Activated CD4-positive, alpha-beta memory T cell treated with anti-CD3 and anti-CD28 coated beads for 36 hours (primary cell): ENCODE measurements at places on chromosomes 16 and 17.

- no peaks in the 10 kb centered on the region for H3K27me3 ChIP-seq
- H3K4me3 ChIP-seq, result no peak overlapping the region
- H3K27ac ChIP-seq, result no peak overlapping the region
- peaks cover 7% of the 10 kb centered on the region for H3K36me3 ChIP-seq
- no peak for DNase-seq
Observed at GRCh38 chr17:44738214-44738906, 20.4 kb upstream of the ADAM11 start.

- H3K36me3 ChIP-seq, result no peaks in the 10 kb centered on the region
- peak; percentile 63 for DNase-seq
- peaks cover 2% of the 10 kb centered on the region for H3K27me3 ChIP-seq
- peaks cover 45% of the 10 kb centered on the region for H3K4me1 ChIP-seq
Observed at GRCh38 chr17:7046127-7046724, 2.3 kb upstream of the SLC16A11 start.

GRCh38 chr16:28317040-28317880 is 24.9 kb downstream of the SBK1 start:
- no peak overlapping the region for H3K4me3 ChIP-seq
- H3K27ac ChIP-seq, result peak overlapping the region; percentile 38
- peak; percentile 82 for DNase-seq
- no peaks in the 10 kb centered on the region for H3K36me3 ChIP-seq
- peaks cover 19% of the 10 kb centered on the region for H3K4me1 ChIP-seq

GRCh38 chr16:3059723-3060242 is 5.7 kb upstream of the IL32 start:
- no peak for DNase-seq
- H3K4me1 ChIP-seq, result peaks cover 69% of the 10 kb centered on the region
- peak overlapping the region; percentile 79 for H3K4me3 ChIP-seq
- peak overlapping the region; percentile 95 for H3K27ac ChIP-seq
- H3K27me3 ChIP-seq, result no peaks in the 10 kb centered on the region

DNA sequence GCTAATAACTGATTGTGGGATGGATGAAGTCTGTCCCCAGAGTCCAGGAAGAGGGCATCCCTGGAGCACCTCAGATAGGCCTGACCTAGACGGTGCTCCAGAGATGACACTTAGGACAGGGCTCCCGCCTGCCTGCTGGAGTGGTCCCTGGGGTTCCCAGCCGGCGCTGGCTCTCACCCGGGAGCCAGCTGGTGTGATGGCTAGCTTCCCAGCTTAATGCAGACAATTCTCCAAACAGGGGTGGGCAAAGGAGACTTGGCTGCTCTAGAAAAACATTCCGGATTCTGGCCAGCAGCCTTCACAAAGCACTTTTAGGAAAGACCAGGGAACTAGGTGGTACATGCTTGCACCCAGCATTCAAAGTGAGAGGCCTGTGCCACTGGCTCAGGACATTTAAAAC is 18.6 kb downstream of the ACE start:
- no peak overlapping the region for H3K4me3 ChIP-seq
- H3K27ac ChIP-seq, result no peak overlapping the region
- no peaks in the 10 kb centered on the region for H3K4me1 ChIP-seq

DNA sequence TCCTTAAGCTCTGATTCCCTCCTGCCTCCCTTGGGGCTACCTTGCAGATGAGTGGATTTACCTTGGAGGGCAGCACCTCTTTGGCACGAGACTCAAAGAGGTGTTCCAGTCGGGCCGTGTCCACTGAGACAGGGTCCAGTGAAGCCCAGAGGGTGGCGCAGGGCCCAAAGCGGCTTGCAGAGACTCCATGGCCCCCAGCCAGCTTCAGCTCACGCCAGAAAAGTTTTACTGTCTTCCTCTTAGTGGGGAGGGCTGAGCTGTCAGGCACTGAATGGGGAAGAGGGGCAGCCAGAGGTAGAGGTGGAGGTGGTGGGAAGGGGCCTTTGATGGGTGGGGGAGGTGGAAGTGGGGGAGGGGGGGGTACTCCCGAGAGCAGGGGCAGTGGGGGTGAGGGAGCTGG is 6.7 kb downstream of the TMEM208 start:
- H3K4me1 ChIP-seq, result peaks cover 6% of the 10 kb centered on the region
- peaks cover 51% of the 10 kb centered on the region for H3K36me3 ChIP-seq
- no peak overlapping the region for H3K27ac ChIP-seq
- H3K27me3 ChIP-seq, result no peaks in the 10 kb centered on the region

DNA sequence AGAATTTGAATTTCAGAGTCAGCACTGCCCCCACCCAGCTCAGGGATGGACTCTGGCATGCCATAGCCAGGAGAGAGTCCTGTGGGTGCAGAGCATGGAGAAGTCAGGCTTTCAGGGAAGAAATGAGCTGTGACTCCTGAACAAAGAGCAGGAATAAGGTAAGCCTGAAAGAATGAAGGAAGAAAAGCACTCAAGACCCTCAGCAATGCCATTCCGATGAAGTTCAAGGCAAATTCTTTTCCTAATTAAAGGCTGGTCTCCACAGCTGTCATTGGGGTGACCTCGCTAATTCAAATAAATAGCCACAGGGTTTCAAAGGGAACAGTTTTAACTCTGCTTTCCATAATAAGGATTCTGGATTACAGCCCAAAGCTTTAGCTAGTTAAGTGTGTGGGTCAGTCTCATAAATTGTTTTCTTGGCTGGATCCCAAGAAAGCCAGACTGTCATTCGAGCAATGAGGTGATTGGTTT is 31.7 kb downstream of the TOM1L2 start:
- no peak overlapping the region for H3K4me3 ChIP-seq
- H3K27ac ChIP-seq, result no peak overlapping the region
- DNase-seq, result no peak
- H3K4me1 ChIP-seq, result peaks cover 18% of the 10 kb centered on the region
- H3K36me3 ChIP-seq, result no peaks in the 10 kb centered on the region
- no peaks in the 10 kb centered on the region for H3K27me3 ChIP-seq

- no peaks in the 10 kb centered on the region for H3K36me3 ChIP-seq
- no peak overlapping the region for H3K4me3 ChIP-seq
- peaks cover 2% of the 10 kb centered on the region for H3K4me1 ChIP-seq
- H3K27me3 ChIP-seq, result no peaks in the 10 kb centered on the region
Observed at GRCh38 chr17:81057079-81057730, 22.3 kb downstream of the BAIAP2 start.

DNA sequence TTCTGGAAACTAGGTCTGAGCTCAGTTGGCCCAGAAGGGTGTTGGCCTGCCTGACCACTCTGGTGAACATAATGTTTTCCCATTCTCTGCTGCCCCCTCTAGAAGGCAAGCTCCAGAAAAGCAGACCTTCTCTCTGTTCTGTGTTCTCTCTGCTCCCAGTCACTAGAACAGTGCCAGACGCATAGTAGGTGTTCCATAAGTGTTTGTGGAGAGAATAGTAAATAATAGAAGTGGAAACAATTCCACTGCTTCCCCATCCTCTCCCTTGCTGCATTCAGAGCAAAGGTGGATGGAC is 32.2 kb upstream of the ETV4 start:
- no peak for DNase-seq
- H3K27me3 ChIP-seq, result peaks cover 2% of the 10 kb centered on the region
- H3K36me3 ChIP-seq, result no peaks in the 10 kb centered on the region
- H3K4me3 ChIP-seq, result no peak overlapping the region
- no peak overlapping the region for H3K27ac ChIP-seq

DNA sequence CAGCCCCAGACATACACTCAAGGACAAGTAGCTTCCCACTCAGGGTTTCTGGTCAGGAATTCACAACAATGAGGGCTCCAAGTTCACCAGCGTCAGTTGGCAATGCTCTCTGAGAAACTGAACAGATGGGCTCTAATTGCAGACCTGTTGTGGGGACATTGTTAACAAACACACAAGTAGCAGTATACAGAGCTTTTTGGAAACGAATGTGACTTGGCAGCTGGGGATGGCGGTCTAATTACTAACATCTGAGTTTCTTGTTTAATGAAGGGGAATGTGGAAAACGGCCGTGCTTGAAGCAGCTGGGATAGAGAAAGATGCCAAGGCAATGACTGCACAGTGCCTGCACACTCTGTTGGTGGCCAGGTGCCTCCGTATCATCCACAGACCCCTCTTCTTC is 316.1 kb upstream of the IRX3 start:
- no peak overlapping the region for H3K4me3 ChIP-seq
- no peaks in the 10 kb centered on the region for H3K36me3 ChIP-seq
- no peak for DNase-seq
- peaks cover 6% of the 10 kb centered on the region for H3K27me3 ChIP-seq
- H3K4me1 ChIP-seq, result no peaks in the 10 kb centered on the region

- H3K27ac ChIP-seq, result peak overlapping the region; percentile 84
- no peak overlapping the region for H3K4me3 ChIP-seq
- peaks cover 24% of the 10 kb centered on the region for H3K4me1 ChIP-seq
Observed at GRCh38 chr17:80308692-80309517, 48.3 kb downstream of the RNF213 start.

- H3K27ac ChIP-seq, result no peak overlapping the region
- no peaks in the 10 kb centered on the region for H3K4me1 ChIP-seq
- DNase-seq, result no peak
- no peak overlapping the region for H3K4me3 ChIP-seq
- no peaks in the 10 kb centered on the region for H3K36me3 ChIP-seq
Observed at GRCh38 chr17:4827399-4827798, 5.7 kb upstream of the MINK1 start.

GRCh38 chr16:12833926-12834325 is 30.2 kb upstream of the CPPED1 start:
- H3K4me1 ChIP-seq, result peaks cover 2% of the 10 kb centered on the region
- DNase-seq, result no peak
- H3K27me3 ChIP-seq, result peaks cover 37% of the 10 kb centered on the region
- no peaks in the 10 kb centered on the region for H3K36me3 ChIP-seq

GRCh38 chr17:78910497-78911284 is 7.7 kb upstream of the CEP295NL start:
- H3K36me3 ChIP-seq, result no peaks in the 10 kb centered on the region
- no peak for DNase-seq
- H3K4me3 ChIP-seq, result no peak overlapping the region
- no peaks in the 10 kb centered on the region for H3K4me1 ChIP-seq

- H3K36me3 ChIP-seq, result peaks cover 5% of the 10 kb centered on the region
- H3K27ac ChIP-seq, result no peak overlapping the region
- peaks cover 10% of the 10 kb centered on the region for H3K4me1 ChIP-seq
- no peak overlapping the region for H3K4me3 ChIP-seq
Observed at GRCh38 chr16:67910158-67910557, 17.1 kb downstream of the PSKH1 start.

- no peak overlapping the region for H3K4me3 ChIP-seq
- H3K27ac ChIP-seq, result no peak overlapping the region
- peaks cover 4% of the 10 kb centered on the region for H3K36me3 ChIP-seq
- no peak for DNase-seq
- no peaks in the 10 kb centered on the region for H3K27me3 ChIP-seq
Observed at GRCh38 chr17:9285602-9286427, 264.5 kb downstream of the NTN1 start.

- H3K4me3 ChIP-seq, result no peak overlapping the region
- DNase-seq, result no peak
Observed at GRCh38 chr17:82077617-82078358, 12.2 kb upstream of the DUS1L start.

- peak within 1 kb of the TSS; percentile 91 for H3K4me3 ChIP-seq
- H3K36me3 ChIP-seq, result peaks cover 2% of the 10 kb centered on the region
- peaks cover 2% of the 10 kb centered on the region for H3K27me3 ChIP-seq
- peaks cover 47% of the 10 kb centered on the region for H3K4me1 ChIP-seq
- H3K27ac ChIP-seq, result peak within 1 kb of the TSS; percentile 96
- DNase-seq, result peak; percentile 82
Observed at GRCh38 chr16:3020247-3020603, at the start of gene TNFRSF12A. Gene TNFRSF12A, plus strand, starts transcription at chr16:3020368. Its CDS starts 30 bp downstream, at chr16:3020398.

GRCh38 chr16:80803339-80804055 is 901 bp downstream of the CDYL2 start:
- H3K27me3 ChIP-seq, result peaks cover 2% of the 10 kb centered on the region
- peaks cover 3% of the 10 kb centered on the region for H3K36me3 ChIP-seq
- H3K4me1 ChIP-seq, result peaks cover 57% of the 10 kb centered on the region
- peak overlapping the region; percentile 81 for H3K27ac ChIP-seq

GRCh38 chr17:79541056-79541850 is 69.6 kb downstream of the RBFOX3 start:
- no peaks in the 10 kb centered on the region for H3K36me3 ChIP-seq
- H3K27ac ChIP-seq, result no peak overlapping the region
- H3K4me1 ChIP-seq, result no peaks in the 10 kb centered on the region

DNA sequence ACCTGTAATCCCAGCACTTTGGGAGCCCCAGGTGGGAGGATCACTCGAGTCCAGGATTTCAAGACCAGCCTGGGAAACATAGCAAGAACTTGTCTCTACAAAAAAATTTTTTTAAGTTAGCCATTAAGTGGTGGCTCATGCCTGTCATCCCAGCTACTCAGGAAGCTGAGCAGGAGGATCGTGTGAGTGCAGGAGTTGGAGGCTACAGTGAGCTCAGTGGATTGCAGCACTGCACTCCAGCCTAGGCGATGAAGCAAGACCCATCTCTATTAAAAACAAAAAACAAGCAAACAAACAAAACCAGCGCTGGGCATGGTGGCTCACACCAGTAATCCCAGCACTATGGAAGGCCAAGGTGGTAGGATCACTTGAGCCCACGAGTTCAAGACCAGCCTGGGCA is 38.0 kb downstream of the HEATR3 start:
- no peak for DNase-seq
- no peaks in the 10 kb centered on the region for H3K27me3 ChIP-seq
- no peak overlapping the region for H3K27ac ChIP-seq
- no peak overlapping the region for H3K4me3 ChIP-seq
- peaks cover 5% of the 10 kb centered on the region for H3K4me1 ChIP-seq

- no peak for DNase-seq
- H3K27ac ChIP-seq, result no peak overlapping the region
- H3K27me3 ChIP-seq, result no peaks in the 10 kb centered on the region
- no peak overlapping the region for H3K4me3 ChIP-seq
Observed at GRCh38 chr17:4836221-4836620, 3.1 kb downstream of the MINK1 start.

GRCh38 chr17:79839356-79840268 is at the start of gene CBX4:
Gene CBX4, minus strand, starts transcription at chr17:79839440. Its CDS starts 189 bp downstream, at chr17:79839251.
- peak within 1 kb of the TSS; percentile 78 for H3K27ac ChIP-seq
- H3K4me3 ChIP-seq, result peak within 1 kb of the TSS; percentile 85
- DNase-seq, result peak; percentile 94
- peaks cover 46% of the 10 kb centered on the region for H3K4me1 ChIP-seq

- H3K4me3 ChIP-seq, result no peak overlapping the region
- DNase-seq, result no peak
Observed at GRCh38 chr16:11372829-11373306, 27.6 kb downstream of the RMI2 start.
